T-helper 17 cell (primary cell): ENCODE measurements at places on chromosomes 1 and 21. TPM values are rescaled to one million over a fixed set of nuclear protein-coding genes. Genes with fewer than 3 reads are reported as not detected.

The CD1B gene
- not detected for total RNA-seq

The FCRL4 gene
- not detected for total RNA-seq

The COL8A2 gene
- total RNA-seq = not detected

The CDC20 gene
- total RNA-seq = 0.97 TPM

The CCDC24 gene
- 1.4 TPM for total RNA-seq

The SPRR5 gene
- total RNA-seq = not detected

The EIF2D gene
- total RNA-seq = 43.6 TPM

The CCDC30 gene
- 2.9 TPM for total RNA-seq
